ENCODE measurements at places on chromosomes 5 and 9. TPM values are rescaled to one million over a fixed set of nuclear protein-coding genes. Genes with fewer than 3 reads are reported as not detected.

- H3K27ac ChIP-seq = no peak overlapping the region
- DNase-seq = no peak
- no peaks in the 10 kb centered on the region for H3K36me3 ChIP-seq
- no peaks in the 10 kb centered on the region for H3K27me3 ChIP-seq
- no peaks in the 10 kb centered on the region for H3K4me1 ChIP-seq
Observed at GRCh38 chr9:89593727-89594427, 10.9 kb upstream of the GADD45G start.

- no peak overlapping the region for H3K4me3 ChIP-seq
- H3K27ac ChIP-seq = no peak overlapping the region
- no peaks in the 10 kb centered on the region for H3K36me3 ChIP-seq
- H3K27me3 ChIP-seq = no peaks in the 10 kb centered on the region
Observed at GRCh38 chr5:119926301-119926700, 296.9 kb downstream of the FAM170A start.

The CNTNAP3B gene
- 40.3 TPM for total RNA-seq

DNA sequence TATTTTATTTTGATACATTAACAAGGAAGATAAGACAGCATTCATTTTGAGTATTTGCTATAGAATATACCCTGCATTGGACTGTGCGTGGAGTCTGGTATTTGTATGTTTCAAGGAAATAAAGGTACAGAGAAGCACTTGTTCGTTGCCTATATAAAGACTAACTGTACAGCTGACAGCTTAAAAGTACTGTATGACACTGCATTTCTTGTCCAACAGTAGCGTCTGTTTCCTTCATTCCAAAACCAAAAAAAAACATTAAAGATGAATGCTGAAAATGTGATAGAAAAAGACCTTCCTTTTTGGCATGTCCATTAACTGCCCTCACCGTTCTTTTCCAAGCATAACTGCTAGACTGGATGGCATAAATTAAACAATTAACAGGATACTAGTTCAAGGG lies 15.3 kb downstream of the TNFAIP8 start:
- no peaks in the 10 kb centered on the region for H3K4me1 ChIP-seq
- DNase-seq = no peak
- H3K36me3 ChIP-seq = no peaks in the 10 kb centered on the region
- H3K27ac ChIP-seq = no peak overlapping the region
- H3K4me3 ChIP-seq = no peak overlapping the region
- H3K27me3 ChIP-seq = no peaks in the 10 kb centered on the region

- no peaks in the 10 kb centered on the region for H3K36me3 ChIP-seq
- no peak overlapping the region for H3K4me3 ChIP-seq
- DNase-seq = no peak
- no peaks in the 10 kb centered on the region for H3K27me3 ChIP-seq
Observed at GRCh38 chr5:125049721-125050702, 303.6 kb upstream of the ZNF608 start.

The CSF1R gene
- 1.0 TPM for total RNA-seq

DNA sequence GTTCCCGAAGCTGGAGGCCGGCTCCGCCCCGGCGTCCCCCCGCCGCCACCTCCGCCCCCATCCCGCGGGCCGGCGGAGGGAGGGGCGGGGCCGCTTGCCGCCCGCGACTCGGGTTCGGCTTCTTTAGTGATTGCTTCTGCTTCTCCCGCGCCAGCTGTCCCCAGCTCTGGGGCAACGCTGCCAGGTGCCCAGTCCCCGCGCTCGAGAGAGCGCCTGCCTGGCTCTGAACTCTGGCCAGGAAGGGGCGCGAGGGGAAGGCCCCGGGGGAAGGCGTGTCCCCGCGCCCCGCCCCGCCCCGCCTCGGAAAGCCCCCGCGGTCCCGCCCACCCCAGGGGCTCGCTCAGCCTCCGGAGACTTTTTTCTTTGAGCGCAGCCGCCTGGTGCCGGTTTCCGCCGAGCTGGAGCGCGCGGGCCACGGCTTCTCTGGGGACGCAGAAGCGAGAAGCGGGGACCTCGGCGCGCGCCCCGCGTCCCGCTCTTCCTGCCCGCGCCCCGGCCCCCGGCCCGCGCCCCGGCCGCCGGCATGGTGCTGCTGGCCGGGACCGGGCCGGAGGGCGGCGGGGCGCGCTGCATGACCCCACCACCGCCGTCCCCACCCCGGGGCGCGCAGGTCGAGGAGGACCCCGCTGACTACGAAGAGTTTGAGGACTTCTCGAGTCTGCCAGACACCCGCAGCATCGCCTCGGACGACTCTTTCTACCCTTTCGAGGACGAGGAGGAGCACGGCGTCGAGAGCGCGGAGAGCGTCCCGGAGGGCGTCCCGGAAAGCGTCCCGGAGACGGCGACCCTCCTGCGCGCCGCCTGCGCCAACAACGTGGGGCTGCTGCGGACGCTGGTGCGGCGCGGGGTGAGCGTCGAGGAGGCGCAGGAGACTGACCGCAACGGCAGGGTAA lies at the start of gene ANKRD33B:
TSS of gene ANKRD33B (plus strand) at position 126 of the 893 bp plus-strand sequence. CDS start at position 524, 398 bp downstream.
- peak within 1 kb of the TSS; percentile 54 for H3K4me3 ChIP-seq
- H3K36me3 ChIP-seq = no peaks in the 10 kb centered on the region
- no peaks in the 10 kb centered on the region for H3K27me3 ChIP-seq
- peak within 1 kb of the TSS; percentile 88 for H3K27ac ChIP-seq

GRCh38 chr5:474840-475661 lies 32.1 kb downstream of the EXOC3 start:
- H3K27me3 ChIP-seq = no peaks in the 10 kb centered on the region
- peaks cover 17% of the 10 kb centered on the region for H3K4me1 ChIP-seq
- no peak for DNase-seq
- peak overlapping the region; percentile 25 for H3K4me3 ChIP-seq
- H3K36me3 ChIP-seq = no peaks in the 10 kb centered on the region

DNA sequence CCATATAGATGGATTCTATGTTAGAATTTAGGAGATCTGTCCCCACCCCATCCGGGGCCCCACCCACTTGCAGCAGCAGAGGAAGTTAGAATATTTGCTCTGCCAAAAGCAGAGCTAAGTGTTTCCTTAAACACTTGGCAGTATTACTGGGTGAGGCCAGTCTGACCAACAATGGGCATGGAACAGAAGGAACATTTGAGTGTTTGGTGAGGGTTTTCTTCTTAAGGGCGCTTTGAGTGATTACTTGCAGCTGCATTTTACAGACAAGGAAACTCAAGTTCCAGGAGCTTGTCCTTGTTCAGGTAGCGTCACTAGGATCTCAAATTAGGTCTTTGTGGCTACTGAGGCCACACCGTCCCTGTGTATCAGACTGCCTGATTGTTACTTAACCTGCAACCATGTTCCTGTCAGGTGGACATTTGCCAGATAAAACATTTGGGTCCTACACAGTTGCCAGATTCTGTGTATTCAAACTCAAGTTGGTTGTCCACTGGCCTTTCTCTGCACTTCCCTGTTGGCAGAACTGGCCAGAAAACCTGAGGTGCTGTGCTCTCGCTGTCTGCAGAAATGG lies 59.3 kb downstream of the SLC46A2 start:
- H3K36me3 ChIP-seq = no peaks in the 10 kb centered on the region
- no peak overlapping the region for H3K4me3 ChIP-seq
- peak; percentile 23 for DNase-seq
- no peaks in the 10 kb centered on the region for H3K27me3 ChIP-seq
- no peaks in the 10 kb centered on the region for H3K4me1 ChIP-seq
- no peak overlapping the region for H3K27ac ChIP-seq

The CHMP5 gene
- 54.5 TPM for total RNA-seq

- H3K27me3 ChIP-seq = no peaks in the 10 kb centered on the region
- H3K4me1 ChIP-seq = no peaks in the 10 kb centered on the region
- H3K36me3 ChIP-seq = no peaks in the 10 kb centered on the region
- H3K27ac ChIP-seq = no peak overlapping the region
- H3K4me3 ChIP-seq = no peak overlapping the region
- DNase-seq = no peak
Observed at GRCh38 chr5:83522446-83522845, 50.9 kb downstream of the VCAN start.

DNA sequence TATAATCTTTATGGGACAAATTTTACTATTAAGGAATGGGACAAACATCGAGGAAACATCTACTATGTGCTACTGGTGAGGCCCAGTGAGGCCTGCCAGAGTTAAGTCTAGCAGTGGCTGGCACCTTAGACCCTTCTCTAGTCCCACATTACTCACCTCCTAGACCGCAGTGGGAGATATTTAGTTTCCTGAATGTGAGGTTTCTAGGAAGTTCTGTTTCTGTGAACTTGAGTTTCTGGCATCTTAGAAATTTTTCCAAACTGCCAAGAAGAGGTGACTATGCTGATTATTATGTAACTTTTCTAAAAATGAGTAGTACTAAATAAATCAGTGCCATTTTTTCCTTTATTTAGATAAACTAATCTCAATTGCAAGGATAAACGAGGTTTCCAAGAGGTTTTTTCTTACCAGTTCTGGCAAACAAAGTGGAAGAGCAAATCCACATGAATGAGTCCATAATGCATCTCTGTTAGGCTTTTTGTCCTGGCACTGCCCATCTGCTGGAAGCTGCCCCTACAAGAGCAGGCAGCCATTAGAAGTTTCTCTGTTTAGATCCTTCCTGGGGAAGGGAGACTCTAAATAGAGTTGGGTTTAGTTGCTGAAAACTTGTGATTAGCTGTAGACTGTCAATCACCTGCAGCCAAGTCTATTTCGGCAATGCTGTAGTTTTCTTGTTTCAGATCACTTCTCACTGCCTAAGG lies 348.7 kb downstream of the MAN2A1 start:
- no peaks in the 10 kb centered on the region for H3K27me3 ChIP-seq
- no peak overlapping the region for H3K4me3 ChIP-seq
- no peak for DNase-seq
- H3K4me1 ChIP-seq = no peaks in the 10 kb centered on the region

- no peaks in the 10 kb centered on the region for H3K4me1 ChIP-seq
- H3K27ac ChIP-seq = no peak overlapping the region
- H3K4me3 ChIP-seq = no peak overlapping the region
- DNase-seq = no peak
- no peaks in the 10 kb centered on the region for H3K36me3 ChIP-seq
Observed at GRCh38 chr9:4661165-4661564, 929 bp upstream of the PLPP6 start.

- H3K27me3 ChIP-seq = no peaks in the 10 kb centered on the region
- H3K36me3 ChIP-seq = no peaks in the 10 kb centered on the region
- no peaks in the 10 kb centered on the region for H3K4me1 ChIP-seq
- no peak overlapping the region for H3K4me3 ChIP-seq
- peak overlapping the region; percentile 22 for H3K27ac ChIP-seq
- no peak for DNase-seq
Observed at GRCh38 chr9:131727184-131727759, 12.6 kb downstream of the RAPGEF1 start.

DNA sequence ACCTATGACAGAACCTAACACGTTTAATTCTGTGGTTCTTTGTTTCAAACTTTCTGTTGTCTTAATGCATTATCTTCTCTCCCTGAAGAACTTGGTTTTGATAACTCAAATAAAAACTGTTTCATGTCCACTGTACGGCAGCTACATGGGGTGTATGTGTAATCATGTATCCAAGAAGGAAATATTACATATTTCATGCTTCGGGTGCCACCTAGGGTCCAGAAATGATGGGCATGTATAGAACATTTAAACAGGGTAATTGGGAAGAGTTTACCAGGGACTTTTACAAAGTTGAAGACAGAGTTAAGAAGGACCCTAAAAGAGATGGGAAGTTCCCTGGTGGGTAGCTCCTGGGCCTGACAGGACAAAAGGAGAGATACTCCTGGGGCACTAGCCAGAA lies 291.3 kb downstream of the FBXL7 start:
- DNase-seq = no peak
- no peaks in the 10 kb centered on the region for H3K36me3 ChIP-seq
- H3K27ac ChIP-seq = no peak overlapping the region
- H3K27me3 ChIP-seq = no peaks in the 10 kb centered on the region
- H3K4me3 ChIP-seq = no peak overlapping the region

The GNA14 gene
- total RNA-seq = 14.4 TPM

The TMEM161B gene
- total RNA-seq = 26.4 TPM

- no peak overlapping the region for H3K4me3 ChIP-seq
- no peaks in the 10 kb centered on the region for H3K27me3 ChIP-seq
- H3K27ac ChIP-seq = peak overlapping the region; percentile 91
- H3K36me3 ChIP-seq = no peaks in the 10 kb centered on the region
- H3K4me1 ChIP-seq = peaks cover 20% of the 10 kb centered on the region
- peak; percentile 46 for DNase-seq
Observed at GRCh38 chr5:132385326-132386105, 16.0 kb downstream of the SLC22A5 start.

The TXNDC8 gene
- total RNA-seq = not detected

The CYLC2 gene
- not detected for total RNA-seq

The SPINK6 gene
- not detected for total RNA-seq

The SHISAL2B gene
- not detected for total RNA-seq

DNA sequence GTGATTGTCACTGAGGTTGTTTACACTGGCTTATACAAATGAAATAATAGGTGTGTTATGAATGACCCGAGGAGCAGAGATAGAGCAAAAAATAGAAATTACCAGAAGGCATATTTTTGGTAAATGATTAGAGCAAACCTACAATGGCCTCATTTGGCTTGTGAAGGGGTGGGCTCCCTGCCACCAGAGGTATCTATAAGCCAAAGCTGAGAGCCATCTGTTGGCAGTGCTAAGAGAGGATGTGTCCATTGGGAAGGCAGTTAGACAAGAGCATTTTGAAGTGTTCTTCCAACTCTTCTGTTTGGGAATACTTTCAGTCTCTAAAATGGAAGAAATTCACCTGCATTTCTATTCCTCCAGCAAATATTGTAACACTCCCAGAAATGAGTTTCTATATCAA lies 10.6 kb downstream of the NIPAL4 start:
- no peak for DNase-seq
- no peaks in the 10 kb centered on the region for H3K4me1 ChIP-seq
- H3K27me3 ChIP-seq = no peaks in the 10 kb centered on the region
- no peak overlapping the region for H3K27ac ChIP-seq

The ZNF618 gene
- 24.2 TPM for total RNA-seq

GRCh38 chr9:110128664-110129329 lies 79.2 kb downstream of the C9orf152 start:
- H3K27me3 ChIP-seq = no peaks in the 10 kb centered on the region
- H3K4me3 ChIP-seq = no peak overlapping the region
- H3K36me3 ChIP-seq = no peaks in the 10 kb centered on the region
- peak overlapping the region; percentile 89 for H3K27ac ChIP-seq
- DNase-seq = no peak

GRCh38 chr5:90644132-90644531 lies 85.5 kb downstream of the ADGRV1 start:
- no peaks in the 10 kb centered on the region for H3K27me3 ChIP-seq
- H3K27ac ChIP-seq = no peak overlapping the region
- H3K36me3 ChIP-seq = no peaks in the 10 kb centered on the region
- DNase-seq = no peak

The SPINK5 gene
- total RNA-seq = 0.73 TPM

DNA sequence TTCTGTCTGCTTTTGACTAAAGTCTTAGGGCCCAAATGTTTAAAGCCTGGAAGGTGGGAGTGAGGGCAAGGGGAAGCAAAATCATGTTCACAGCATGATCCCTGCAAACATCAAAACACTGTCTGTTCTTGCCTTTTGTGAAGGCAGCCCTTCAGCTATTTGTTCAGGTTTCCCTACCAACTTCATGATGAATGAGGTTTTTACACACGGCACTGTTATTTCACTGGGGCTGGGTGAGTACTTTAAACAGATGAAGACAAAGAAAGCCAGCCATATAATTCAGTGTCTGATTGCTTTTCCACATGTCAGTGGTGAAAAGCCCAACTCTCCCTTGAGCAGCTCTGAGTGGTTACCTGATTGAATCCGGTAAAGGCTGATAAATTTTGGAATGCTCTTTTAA lies 224.7 kb upstream of the GRAMD2B start:
- DNase-seq = no peak
- no peak overlapping the region for H3K27ac ChIP-seq
- no peaks in the 10 kb centered on the region for H3K36me3 ChIP-seq
- H3K27me3 ChIP-seq = no peaks in the 10 kb centered on the region
- no peaks in the 10 kb centered on the region for H3K4me1 ChIP-seq
- no peak overlapping the region for H3K4me3 ChIP-seq

The C1QTNF3 gene
- total RNA-seq = 15.9 TPM

The ANXA2R gene
- 62.8 TPM for total RNA-seq

The DMXL1 gene
- 24.4 TPM for total RNA-seq

All from uterus (tissue), 4 donors.